ENCODE measurements at places on chromosomes 11 and 22.

GRCh38 chr11:32829680-32830412 lies at the start of gene PRRG4:
PRRG4 (plus strand) TSS chr11:32829927; CDS start chr11:32830530, 603 bp downstream.
- DNase-seq, result peak; percentile 46

- DNase-seq, result no peak
These were observed 16.8 kb upstream of the PAFAH1B2 start for GRCh38 chr11:117127171-117127901.

- DNase-seq, result no peak
These were observed 163.9 kb downstream of the CRYBB2 start for GRCh38 chr22:25383278-25383820.

- no peak for DNase-seq
These were observed 24.2 kb upstream of the OSBPL5 start for GRCh38 chr11:3189196-3189843.

DNA sequence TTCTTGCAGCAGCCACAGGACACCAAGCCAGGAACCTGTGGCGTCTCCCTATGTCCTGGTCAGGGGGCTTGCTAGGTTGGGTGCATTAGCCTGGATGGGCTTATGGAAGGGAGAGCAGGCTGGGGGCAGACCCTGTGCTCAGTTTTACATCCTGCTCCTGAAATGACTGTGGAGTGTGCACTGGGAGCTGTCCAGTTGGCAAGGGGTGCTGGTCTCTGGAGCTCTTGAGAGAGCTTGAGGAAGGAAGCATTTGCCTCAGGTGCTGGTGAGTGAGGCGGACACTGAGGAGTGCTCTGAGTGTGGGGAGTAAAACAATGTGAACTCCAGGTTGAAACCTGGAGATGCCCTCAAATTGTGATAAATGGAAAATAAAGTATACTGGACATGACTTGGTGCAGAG lies 3.4 kb downstream of the SCGB1D4 start:
- DNase-seq, result peak; percentile 4

Data from activated CD4-positive, alpha-beta T cell treated with anti-CD3 and anti-CD28 coated beads, Interleukin-2, Interleukin-4, amounts not matched to agents 100 ng/mL and 50 ng/mL, durations not matched to agents 16 hours and 8 hours (primary cell).